ENCODE measurements at places on chromosomes 6 and 20. TPM values are rescaled to one million over a fixed set of nuclear protein-coding genes. Genes with fewer than 3 reads are reported as not detected.

Gene HSD17B8
- total RNA-seq = 43.3 TPM

Gene ARFGAP1
- 75.7 TPM for total RNA-seq

Gene PROKR2
- total RNA-seq = not detected

Gene TNFRSF6B
- 15.5 TPM for total RNA-seq

Gene TP53TG5
- not detected for total RNA-seq

Gene SAMD5
- 2.4 TPM for total RNA-seq

Gene NFKBIL1
- total RNA-seq = 26.7 TPM

Gene RHAG
- not detected for total RNA-seq

Gene FAM135A
- total RNA-seq = 17.0 TPM

Gene FOXF2
- total RNA-seq = 1.6 TPM

Gene SLC17A1
- total RNA-seq = not detected

Gene BMP2
- 21.1 TPM for total RNA-seq

Gene GPX5
- total RNA-seq = not detected

Gene DLK2
- total RNA-seq = 1.3 TPM

Gene CGA
- not detected for total RNA-seq

Gene SPATS1
- total RNA-seq = not detected

Gene LY6G6D
- not detected for total RNA-seq

Gene NEDD9
- total RNA-seq = 42.1 TPM

Gene ID4
- 333 TPM for total RNA-seq

Gene CLIC5
- 11.8 TPM for total RNA-seq

Gene PRDM13
- not detected for total RNA-seq

Gene BCAS1
- not detected for total RNA-seq

Gene TMC2
- not detected for total RNA-seq

Gene SLC26A8
- 0.13 TPM for total RNA-seq

Gene SEC23B
- 89.3 TPM for total RNA-seq

Gene SLC22A7
- total RNA-seq = not detected

Gene SUMO4
- total RNA-seq = 4.1 TPM

Gene ANKRD66
- not detected for total RNA-seq

Gene PRR3
- total RNA-seq = 8.8 TPM

Gene MICB
- total RNA-seq = 2.7 TPM

Gene FAM50B
- 18.4 TPM for total RNA-seq

Gene DEFB126
- not detected for total RNA-seq

Gene SEMG1
- not detected for total RNA-seq

Gene HCRTR2
- total RNA-seq = not detected
